Lung (tissue), 17 donors: ENCODE measurements at places on chromosomes 4 and X. TPM values are rescaled to one million over a fixed set of nuclear protein-coding genes. Genes with fewer than 3 reads are reported as not detected.

The RASGEF1B gene
- 30.9 TPM for total RNA-seq

- DNase-seq, result no peak
Observed at GRCh38 chrX:70054391-70054790, 4.7 kb upstream of the AWAT2 start.

DNA sequence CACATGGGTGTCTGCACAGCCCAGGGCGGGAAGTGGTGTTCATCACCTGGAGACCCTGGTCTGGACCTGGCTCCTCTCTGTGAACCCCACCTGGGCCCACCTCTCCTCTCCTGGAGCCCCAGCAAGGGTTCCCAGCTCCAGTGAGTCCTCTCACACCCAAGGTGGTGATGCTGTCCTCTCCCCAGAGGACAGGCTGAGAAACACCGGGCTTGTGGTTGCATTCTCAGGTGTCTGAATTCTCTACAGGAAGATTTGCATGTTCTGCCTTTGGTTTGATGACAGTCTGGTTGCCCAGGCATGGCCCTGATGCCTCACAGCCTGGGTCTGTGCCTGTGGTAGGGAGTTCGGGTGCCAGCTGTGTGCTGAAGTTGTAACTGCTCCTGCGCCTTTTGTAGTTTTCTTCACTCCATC, 3.8 kb downstream of the MAEA start:
- DNase-seq, result no peak

DNA sequence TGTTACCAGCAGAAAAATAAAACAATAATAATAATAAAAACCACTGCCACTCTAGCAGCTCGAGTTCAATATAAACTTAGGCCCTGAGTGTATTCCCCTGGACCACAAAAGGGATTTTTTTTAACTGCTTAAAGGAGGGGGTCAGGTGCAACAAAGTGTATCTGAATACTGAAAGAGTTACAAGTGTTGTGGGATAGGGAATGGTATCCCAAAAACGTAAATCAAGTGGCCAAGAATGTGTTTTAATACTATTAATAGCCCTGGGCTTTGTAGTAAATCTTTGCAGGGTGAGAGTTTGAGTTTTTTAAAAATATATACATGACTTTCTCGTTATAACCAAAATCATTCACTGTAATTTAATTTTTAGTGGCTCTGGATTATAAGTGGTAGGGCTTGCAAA, 860.1 kb upstream of the INTU start:
- no peak for DNase-seq

- DNase-seq, result no peak
Observed at GRCh38 chr4:48241731-48242130, 27.9 kb downstream of the TEC start.

The SSX4 gene
- total RNA-seq, result not detected

DNA sequence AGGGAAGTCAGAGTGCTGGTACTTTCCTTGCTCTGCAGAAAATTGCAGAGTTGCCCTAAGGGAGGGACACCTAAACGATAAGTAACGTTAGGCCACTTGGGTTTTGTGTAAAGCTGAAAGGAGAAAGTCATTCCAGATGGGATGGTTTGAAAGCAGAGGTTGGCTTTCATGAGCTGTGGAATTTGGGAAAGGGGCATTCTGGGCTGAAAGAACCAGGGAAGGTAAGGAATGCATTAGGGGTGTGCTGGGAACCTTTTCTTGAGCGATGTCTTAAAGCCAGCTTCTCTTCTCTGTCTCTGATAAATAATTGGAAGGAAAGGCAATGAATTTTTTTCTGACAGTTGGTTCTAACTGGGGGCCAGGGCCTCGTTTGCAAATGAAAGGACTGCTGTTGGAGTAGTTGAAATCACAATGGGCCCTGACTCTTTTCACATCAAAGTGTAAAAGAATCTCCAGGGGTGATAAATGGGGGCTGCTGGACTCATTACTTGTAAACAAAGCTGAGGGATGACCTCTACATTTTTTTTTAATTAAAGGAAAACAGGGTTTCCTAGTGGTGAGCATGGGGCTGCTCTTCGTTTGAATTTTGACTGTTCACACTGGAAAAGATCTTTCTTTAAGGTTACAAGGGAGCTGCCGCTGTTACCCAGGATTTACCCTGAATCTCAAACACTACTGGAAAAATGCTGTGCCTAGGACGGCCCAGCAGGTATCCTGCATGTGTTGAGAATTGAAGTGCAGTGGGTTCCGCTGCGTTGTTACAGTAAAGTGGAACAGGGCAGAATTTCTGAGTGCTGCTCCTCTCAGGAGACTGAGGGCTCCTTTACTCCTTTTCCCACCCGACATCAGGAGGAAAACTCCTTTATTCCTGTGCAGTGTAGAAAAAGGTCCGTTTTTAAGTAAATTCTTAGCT, 25.0 kb downstream of the AFF1 start:
- DNase-seq, result no peak

DNA sequence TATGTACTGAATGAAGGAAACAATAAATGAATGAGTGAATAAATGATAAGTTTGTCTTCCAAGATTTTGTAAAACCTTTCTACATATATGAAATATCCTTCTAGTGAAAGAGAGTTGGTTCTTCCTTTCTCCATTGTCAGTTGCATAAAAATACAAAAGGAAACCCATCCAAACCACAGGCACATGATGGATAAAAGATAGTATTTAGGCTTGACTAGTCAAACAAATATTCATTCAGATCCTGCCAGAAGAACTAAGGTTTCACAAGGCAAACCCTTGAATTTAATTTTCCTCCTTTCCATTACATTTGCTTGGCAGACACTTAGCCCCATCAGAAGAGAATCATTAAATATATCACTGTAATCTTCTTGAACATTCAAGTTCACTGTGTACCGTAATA, 208.4 kb downstream of the COL25A1 start:
- no peak for DNase-seq

DNA sequence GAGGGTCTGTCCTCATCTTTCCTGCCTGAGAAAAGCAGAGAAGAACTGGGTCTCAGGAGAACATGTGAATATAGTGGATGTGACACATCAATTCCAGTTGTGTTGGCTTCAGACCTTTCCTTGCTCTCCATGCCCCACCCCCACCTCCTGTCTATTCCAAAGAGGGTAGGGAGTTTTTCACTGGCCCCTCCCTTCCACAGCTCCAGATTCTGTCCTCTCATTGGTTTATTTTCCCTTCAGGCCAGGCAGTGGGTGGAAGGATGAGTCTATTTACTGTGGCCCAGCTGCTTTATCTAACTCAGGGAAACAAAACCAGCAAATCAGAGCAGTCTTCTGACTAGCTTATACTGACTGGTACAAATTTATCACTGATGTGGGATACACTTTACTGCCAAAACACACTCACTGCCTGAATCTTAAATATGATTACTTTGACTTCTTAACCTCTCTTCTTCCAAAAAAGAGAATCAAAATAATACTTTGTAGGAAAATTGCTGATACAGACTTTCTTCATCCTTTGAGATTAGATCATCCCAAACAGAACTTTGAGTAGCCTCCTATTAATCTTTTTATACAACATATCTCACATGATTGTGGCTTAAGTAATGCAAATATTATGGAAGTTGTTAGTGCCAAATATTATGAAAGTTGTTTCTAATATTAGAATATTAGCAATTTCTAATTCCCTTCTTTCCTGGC, 221.2 kb downstream of the MID1 start:
- peak; percentile 17 for DNase-seq

The PLAC8 gene
- 70.5 TPM for total RNA-seq

The PITX2 gene
- not detected for total RNA-seq

GRCh38 chrX:133645256-133645655, 230.0 kb upstream of the GPC4 start:
- peak; percentile 82 for DNase-seq

The GSX2 gene
- total RNA-seq, result not detected

The PAGE2 gene
- total RNA-seq, result not detected

The GABRA4 gene
- total RNA-seq, result 0.09 TPM

The PRKG2 gene
- 3.3 TPM for total RNA-seq

DNA sequence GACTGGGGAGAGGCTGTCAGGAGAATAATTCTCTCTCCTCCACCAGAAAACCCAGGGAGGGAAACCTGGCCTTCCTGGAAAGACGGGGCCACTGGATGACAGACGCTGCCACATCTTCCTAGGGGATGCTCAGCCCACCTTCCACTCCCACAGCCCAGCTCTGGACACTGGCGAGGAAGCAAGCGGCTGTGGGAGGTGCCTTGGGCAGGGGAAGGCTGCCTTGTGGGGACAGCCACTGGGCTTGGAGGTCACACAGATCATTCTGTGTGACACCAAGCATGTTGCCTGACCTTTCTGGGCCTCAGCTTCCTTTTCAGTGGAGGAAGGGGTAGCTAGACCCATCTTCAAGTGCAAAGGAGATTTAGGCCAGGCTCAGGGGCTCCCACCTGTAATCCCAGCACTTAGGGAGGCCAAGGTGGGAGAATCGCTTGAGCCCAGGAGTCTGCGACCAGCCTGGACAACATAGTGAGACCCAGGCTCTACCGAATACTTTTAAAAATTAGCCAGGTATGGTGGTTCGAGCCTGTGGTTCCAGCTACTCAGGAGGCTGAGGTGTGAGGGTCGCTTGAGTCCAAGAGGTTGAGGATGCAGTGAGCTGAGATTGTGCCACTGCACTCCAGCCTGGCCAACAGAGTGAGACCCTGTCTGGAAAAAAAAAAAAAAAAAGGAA, 9.8 kb upstream of the MSX1 start:
- DNase-seq, result no peak
